Activated CD4-positive, alpha-beta memory T cell treated with anti-CD3 and anti-CD28 coated beads, Interleukin-2, amount 10 ng/mL, durations not matched to agents 7 days and 5 days (primary cell): ENCODE measurements at places on chromosomes 2 and 18.

DNA sequence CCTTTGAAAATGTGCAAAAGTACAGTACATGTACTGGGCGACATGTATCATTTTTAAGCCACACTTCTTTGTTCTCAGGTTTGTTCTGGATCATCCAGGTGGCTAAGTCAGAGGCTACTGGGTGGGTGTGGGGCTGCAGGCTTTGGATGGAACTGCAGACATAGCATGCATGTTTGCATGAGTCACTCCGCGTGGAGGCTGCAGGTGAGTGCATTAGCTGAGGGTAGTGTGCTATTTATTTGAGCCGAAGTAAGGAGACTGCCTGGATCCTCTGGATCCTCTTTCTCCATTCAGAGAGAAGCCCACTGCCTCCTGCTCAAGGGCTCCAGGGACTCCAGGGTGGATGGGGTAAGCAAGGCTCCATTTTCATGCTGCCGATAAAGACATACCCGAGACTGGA, 9.4 kb upstream of the NEURL3 start:
- DNase-seq: no peak

- no peak for DNase-seq
Measured at GRCh38 chr2:238450440-238450861, 23.7 kb downstream of the ASB1 start.

- no peak for DNase-seq
Measured at GRCh38 chr2:117858892-117859531, 44.5 kb downstream of the DDX18 start.

DNA sequence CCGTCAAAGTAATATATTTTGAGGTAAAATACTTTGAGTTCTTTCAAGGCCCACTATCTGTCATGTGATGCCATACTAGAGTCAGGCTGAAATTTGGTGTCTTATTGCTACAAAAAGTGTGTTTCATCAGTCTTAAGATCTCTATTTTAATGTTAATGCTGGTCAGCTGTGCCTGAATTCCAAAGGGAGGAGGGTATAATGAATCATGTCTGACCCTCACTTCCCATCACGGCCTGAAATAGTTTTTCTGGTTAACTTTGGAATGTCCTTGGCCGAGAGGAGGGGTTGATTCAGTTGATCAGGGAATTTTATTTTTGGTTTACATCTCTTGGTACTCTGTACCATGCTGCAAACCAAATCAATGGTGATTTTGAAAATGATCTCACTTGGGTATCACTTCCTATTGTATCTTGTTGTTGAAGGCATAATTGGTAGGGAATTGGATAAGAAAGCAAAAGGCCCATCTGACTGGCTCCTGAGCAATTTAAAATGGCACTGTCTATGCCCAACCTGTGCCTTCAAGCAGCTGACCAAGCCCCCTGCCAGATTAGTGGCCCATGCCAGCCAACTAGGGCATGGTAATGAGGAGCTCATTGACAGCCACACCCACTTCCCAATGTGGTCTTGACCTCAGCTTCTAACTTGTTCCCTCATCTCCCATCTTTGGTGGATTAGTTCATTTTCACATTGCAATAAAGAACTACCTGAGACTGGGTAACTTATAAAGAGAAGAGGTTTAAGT, 6.1 kb upstream of the SLC35F5 start:
- DNase-seq: no peak

DNA sequence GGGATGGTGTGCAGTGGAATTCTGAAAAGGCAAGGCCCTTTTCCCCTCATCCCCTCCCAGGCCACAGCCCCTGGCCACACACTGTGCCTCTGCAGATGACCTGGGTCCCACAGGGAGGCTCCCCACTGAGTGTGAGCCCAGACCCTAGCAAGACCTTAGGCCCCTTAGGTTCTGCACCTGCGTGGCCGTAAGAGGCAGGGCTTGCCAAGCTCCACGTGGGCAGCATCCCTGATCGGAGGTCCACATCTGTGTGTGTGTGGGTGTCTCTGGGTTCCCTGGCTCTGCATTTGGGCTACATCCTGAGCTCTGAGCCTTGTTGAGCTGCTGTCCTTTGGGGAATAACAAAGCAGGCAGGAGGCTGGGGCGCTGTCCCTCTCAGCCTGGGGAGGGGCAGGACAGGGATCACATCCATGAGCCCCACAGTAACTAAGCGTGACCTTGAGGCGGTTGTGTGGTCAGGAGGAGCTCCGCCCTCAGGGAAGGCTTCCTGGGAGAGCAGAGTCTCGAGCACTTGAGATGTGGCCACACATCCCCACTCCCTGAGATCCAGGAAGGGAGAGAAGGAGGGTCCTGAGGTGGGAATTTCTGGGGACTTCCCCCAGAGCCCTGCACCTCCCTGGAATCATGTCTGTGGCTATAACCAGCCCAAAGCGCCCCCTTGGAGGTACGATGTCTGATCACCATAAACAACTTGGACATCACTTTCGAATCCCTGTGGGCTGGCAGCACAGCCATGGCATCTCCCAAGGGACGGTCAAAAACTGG, 84.8 kb downstream of the STPG4 start:
- DNase-seq: no peak

DNA sequence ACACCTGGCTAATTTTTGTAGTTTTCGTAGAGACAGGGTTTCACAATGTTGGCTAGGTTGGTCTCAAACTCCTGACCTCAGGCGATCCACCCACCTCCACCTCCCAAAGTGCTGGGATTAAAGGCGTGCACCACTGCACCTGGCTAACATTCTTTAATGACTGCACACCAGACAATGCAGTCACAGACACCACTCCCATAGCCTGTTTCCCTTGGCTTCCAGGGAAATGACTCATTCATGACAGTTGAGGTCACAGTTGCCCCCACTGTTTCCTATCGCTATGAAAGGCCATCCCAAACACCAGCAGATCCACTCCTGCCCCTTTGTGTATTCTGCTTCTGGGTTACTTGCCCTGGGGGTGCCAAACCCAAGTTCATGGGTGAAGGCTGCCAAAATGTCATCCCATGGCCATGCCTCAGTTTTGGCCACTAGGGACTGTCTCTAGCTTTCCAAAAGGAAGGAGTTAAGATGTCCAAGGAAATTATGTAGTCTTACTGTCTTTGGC, 8.7 kb downstream of the CHMP1B start:
- DNase-seq: no peak

- no peak for DNase-seq
Measured at GRCh38 chr2:158955842-158956365, 12.5 kb upstream of the TANC1 start.

DNA sequence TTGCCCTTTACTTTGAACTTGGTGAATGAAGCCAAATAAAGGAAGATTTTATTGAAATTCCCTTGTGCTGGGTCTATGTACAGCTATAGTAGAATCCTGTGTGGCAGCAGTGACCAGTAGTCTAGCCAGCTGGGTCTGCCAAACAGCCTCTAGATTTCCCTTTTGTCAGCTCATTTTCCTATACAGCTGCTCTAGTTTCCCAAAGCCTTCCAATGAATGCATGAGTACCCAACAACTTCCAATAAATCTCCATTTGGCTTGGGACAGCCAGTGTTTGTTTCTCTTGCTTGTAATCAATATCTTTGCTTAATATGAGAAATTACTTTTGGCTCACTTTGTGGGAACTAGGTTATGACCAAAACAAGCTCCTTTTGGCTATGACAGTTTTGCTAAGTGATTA, 43.6 kb downstream of the SCN9A start:
- DNase-seq: no peak

DNA sequence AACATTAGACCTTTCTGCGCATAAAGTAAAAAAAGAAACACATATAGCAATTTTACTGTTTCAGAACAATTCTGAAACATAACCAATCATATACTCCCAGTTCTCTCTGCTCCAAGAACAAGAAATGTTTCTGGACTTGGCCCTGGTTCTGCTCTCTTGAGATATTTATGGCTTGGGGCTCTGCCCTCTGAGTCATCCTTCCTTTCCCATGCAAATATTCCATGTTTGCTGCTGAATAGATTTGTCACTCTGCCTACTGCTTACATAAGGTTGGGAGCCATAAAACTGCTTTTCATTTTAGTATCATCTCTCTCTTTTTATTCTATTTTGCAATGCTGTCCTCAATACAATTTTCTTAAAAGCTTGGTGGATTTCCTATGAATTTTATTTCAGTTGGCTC, 499.6 kb upstream of the ACVR2A start:
- DNase-seq: no peak
